ENCODE measurements at places on chromosomes 4 and X. TPM values are rescaled to one million over a fixed set of nuclear protein-coding genes. Genes with fewer than 3 reads are reported as not detected.
A peak's percentile ranks its signal among the peaks of the same experiment; 100 is the strongest.

- no peaks in the 10 kb centered on the region for H3K36me3 ChIP-seq
- H3K4me1 ChIP-seq = peaks cover 19% of the 10 kb centered on the region
- H3K27ac ChIP-seq = no peak overlapping the region
- peak overlapping the region; percentile 42 for H3K4me3 ChIP-seq
- peaks cover 95% of the 10 kb centered on the region for H3K27me3 ChIP-seq
- no peak for DNase-seq
These were observed 3.9 kb upstream of the SFRP2 start for GRCh38 chr4:153792618-153793247.

DNA sequence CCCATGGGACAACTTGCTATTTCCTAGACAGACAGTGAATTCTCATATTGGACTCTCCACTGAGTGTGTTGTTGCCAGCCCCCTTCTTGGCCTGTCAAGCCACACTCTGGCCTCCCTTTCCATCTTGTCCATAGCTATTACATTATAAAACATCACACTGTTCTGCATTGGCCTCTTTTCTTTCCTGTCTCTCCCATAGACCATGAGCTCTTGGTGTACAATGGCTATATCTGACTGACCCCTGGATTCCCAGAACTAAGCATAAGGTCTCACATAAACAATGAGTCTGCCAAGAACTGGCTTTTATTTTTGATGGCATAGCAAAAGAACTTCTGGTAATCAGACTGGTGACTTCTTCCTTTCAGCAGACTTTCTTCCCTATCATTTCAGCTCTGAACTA, 23.8 kb downstream of the STARD8 start:
- DNase-seq = no peak
- peaks cover 5% of the 10 kb centered on the region for H3K27me3 ChIP-seq
- H3K4me1 ChIP-seq = no peaks in the 10 kb centered on the region
- no peak overlapping the region for H3K27ac ChIP-seq
- H3K36me3 ChIP-seq = no peaks in the 10 kb centered on the region
- H3K4me3 ChIP-seq = no peak overlapping the region

Gene MMRN1
- total RNA-seq = 0.28 TPM

Gene RAB40A
- 0.26 TPM for total RNA-seq

DNA sequence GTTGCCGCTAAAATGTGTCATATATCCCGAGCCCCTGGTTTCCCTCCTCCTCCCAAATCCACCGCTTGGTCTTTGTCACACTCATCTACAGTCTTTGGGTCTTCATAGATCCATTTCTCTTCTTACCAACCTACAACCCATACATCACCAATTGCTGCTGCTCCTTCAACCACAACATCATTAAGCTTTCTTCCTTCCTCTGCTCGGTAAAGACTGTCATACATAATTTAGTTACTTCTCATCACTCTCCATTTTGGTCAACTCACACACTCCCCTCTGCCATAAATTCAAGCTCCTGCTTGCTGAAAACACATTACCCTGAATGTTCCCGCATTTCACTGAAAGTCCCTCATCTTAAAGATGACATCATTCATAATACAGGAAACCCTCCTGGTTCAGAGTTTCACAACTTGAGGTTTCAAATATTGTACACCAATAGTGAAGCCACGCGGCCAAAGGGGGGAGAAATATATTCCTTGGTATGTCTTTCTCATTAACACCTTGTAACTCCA, 1.7 kb upstream of the DCTD start:
- peaks cover 3% of the 10 kb centered on the region for H3K27me3 ChIP-seq
- peaks cover 30% of the 10 kb centered on the region for H3K4me1 ChIP-seq
- H3K27ac ChIP-seq = peak overlapping the region; percentile 95

Gene UCP1
- not detected for total RNA-seq

Gene VEGFD
- total RNA-seq = not detected

- H3K4me1 ChIP-seq = no peaks in the 10 kb centered on the region
- H3K27ac ChIP-seq = no peak overlapping the region
- no peak for DNase-seq
These were observed 199.9 kb downstream of the CXXC4 start for GRCh38 chr4:104294811-104295210.

GRCh38 chr4:105470766-105471165, 3.1 kb downstream of the PPA2 start:
- H3K4me3 ChIP-seq = no peak overlapping the region
- H3K27me3 ChIP-seq = peaks cover 2% of the 10 kb centered on the region
- peaks cover 34% of the 10 kb centered on the region for H3K36me3 ChIP-seq

- H3K27ac ChIP-seq = peak overlapping the region; percentile 8
- H3K4me3 ChIP-seq = peak overlapping the region; percentile 33
- no peaks in the 10 kb centered on the region for H3K36me3 ChIP-seq
- peaks cover 18% of the 10 kb centered on the region for H3K4me1 ChIP-seq
- no peaks in the 10 kb centered on the region for H3K27me3 ChIP-seq
- no peak for DNase-seq
These were observed 187.5 kb downstream of the QDPR start for GRCh38 chr4:17324386-17324830.

Gene APLN
- total RNA-seq = 2.4 TPM

DNA sequence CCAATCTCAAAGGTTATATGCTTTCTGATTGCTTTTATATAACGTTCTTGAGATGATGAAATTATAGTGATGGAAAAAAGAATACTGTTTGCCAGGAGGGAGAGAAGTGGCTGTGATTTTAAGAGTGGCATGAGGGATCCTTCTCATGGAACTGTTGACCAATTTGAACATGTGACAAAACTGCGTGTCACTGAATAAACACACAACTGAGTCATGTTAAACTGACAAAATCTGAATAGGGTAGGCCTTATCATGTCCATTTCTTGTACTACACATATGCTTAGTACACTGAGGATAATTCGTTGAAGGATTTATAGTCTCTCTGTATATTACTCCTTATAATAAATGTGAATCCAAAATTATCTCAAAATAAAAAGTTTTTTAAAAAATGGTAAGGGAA, 22.2 kb upstream of the HSPA4L start:
- no peaks in the 10 kb centered on the region for H3K4me1 ChIP-seq
- H3K4me3 ChIP-seq = no peak overlapping the region
- H3K27ac ChIP-seq = no peak overlapping the region
- H3K36me3 ChIP-seq = no peaks in the 10 kb centered on the region

Gene ANKRD50
- 0.11 TPM for total RNA-seq

DNA sequence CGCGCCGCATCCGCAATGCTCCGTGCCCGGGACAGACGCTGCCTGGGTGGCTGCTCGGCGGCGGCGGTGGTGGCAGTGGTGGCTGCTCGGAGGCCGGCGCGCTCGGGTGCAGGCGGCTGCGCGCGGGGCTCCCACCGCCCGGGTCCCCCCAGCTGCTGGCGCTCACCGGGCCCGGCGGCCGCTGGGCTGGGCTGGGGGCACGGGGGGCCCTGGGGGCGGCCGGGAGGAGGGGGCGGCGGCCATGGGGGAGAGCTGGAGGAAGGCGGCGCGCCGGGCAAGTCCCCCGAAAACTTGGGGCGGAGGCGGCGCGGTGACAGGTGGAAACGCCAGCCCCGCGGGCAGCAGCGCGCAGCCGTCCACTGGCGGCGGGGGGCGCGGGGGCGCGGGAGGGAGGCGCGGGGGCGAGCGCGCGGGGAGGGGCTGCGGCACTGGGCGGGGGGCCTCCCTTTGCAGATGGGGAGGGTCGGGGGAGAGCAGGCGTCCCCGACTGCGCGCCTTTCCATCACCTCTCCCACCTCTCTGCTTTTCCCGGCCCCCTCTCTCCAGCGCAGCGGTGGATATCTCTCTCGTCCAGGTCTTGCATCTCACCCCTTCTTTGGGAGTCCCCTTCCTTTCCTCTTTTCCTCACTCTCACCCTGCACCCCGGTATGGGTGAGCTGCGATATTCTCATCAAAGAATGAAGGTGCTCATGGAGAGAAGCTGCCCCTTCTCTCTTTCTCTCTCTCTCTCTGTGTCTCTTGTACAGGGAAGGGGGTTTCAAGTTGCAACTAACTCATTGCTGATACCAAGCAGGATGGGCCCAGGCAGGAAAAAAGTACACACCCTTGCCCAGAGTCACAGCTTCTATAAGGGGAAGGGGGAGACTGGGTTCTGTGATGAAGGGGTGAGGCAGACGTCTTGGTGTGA, 83.7 kb upstream of the DHRSX start:
- no peak overlapping the region for H3K27ac ChIP-seq
- DNase-seq = no peak
- peaks cover 43% of the 10 kb centered on the region for H3K27me3 ChIP-seq
- peak overlapping the region; percentile 52 for H3K4me3 ChIP-seq

DNA sequence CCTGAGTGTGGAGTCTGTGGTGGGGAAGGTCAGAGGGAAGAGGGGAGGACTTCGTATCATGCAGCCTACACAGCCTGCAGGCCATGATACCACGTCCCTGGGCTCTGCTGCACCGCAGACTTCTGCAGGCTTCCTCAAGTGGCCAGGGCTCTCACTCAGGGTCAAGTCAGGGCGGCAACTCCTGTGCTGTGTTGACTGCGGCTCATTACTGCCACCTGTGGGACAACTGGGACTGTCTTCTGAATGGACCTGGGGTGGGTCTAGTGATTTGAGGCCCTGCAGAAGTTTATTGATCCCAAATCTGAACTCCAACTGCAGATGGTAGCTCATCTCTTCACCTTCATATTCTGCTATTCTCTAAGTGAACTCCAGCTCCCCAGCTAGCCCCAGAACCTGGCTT, 167.1 kb downstream of the NSUN7 start:
- peaks cover 3% of the 10 kb centered on the region for H3K4me1 ChIP-seq
- H3K36me3 ChIP-seq = no peaks in the 10 kb centered on the region
- no peak for DNase-seq
- no peak overlapping the region for H3K27ac ChIP-seq
- peaks cover 6% of the 10 kb centered on the region for H3K27me3 ChIP-seq

DNA sequence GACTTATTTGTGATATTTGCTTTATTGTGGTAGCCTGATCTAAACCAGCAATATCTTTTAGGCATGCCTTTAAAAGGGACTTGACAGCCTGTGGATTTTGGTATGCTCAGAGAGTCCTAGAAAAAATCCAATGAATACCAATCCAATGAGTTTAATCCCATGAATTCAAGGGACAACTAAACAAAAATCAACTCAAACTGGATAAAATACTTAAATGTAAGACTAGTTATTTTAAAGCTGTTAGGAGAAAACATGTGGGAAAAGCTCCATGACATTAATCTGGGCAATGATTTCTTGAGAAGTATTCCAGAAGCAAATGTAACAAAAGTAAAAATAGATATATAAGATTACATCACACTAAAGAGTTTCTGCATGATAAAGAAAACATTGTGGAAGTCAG, 711.5 kb upstream of the PITX2 start:
- no peaks in the 10 kb centered on the region for H3K4me1 ChIP-seq
- no peak overlapping the region for H3K4me3 ChIP-seq

- peaks cover 8% of the 10 kb centered on the region for H3K36me3 ChIP-seq
- H3K27me3 ChIP-seq = no peaks in the 10 kb centered on the region
- peak overlapping the region; percentile 98 for H3K27ac ChIP-seq
- H3K4me3 ChIP-seq = peak overlapping the region; percentile 96
- peaks cover 14% of the 10 kb centered on the region for H3K4me1 ChIP-seq
These were observed 357 bp upstream of the IGBP1 start for GRCh38 chrX:70132877-70133302.

DNA sequence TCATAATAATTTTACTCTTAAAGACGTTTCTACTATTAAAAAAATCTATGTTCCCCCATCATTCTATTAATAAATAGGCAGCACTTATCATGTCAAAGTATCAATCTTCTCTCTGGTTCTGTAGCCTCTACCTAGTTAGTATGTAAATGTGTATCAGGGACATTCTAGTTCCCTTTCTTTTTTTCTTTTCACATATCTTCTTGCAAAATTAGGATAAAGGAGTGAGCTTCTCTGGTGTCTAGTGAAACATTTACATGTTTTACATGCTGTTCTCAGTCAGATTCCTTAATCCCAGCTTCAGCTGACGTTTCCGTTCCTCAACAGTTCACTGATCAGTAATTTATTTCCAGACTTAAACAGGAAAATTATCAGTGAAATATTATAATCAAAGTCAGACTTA, 11.8 kb downstream of the PCDH10 start:
- no peak for DNase-seq
- no peak overlapping the region for H3K27ac ChIP-seq
- H3K36me3 ChIP-seq = no peaks in the 10 kb centered on the region
- no peak overlapping the region for H3K4me3 ChIP-seq
- no peaks in the 10 kb centered on the region for H3K4me1 ChIP-seq
- H3K27me3 ChIP-seq = no peaks in the 10 kb centered on the region
